Stimulated activated CD4-positive, alpha-beta T cell treated with anti-CD3 and anti-CD28 coated beads, Interleukin-15, amount 100 ng/mL, for 48 hours (primary cell): ENCODE measurements at places on chromosomes 7 and 10.

DNA sequence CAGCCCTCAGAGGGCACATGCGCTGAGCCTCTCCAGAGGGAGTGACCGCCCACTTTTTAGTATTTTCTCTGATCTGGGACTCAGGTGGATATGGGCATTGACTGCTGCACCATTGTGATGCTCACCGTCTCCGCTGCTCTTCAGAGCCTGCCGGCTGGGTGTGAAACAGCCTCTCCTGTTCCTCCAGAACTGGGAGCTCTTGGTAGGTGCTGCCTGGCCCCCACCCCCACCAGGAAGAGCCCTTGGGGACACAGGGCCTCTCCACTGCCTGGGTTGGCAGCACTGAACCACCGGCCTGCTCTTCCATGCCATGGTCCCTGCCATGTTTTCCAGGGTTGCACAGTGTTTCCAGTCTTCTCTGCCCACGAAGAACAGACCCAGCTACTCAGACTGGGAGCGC, 36.3 kb downstream of the ARHGAP22 start:
- no peak for DNase-seq

DNA sequence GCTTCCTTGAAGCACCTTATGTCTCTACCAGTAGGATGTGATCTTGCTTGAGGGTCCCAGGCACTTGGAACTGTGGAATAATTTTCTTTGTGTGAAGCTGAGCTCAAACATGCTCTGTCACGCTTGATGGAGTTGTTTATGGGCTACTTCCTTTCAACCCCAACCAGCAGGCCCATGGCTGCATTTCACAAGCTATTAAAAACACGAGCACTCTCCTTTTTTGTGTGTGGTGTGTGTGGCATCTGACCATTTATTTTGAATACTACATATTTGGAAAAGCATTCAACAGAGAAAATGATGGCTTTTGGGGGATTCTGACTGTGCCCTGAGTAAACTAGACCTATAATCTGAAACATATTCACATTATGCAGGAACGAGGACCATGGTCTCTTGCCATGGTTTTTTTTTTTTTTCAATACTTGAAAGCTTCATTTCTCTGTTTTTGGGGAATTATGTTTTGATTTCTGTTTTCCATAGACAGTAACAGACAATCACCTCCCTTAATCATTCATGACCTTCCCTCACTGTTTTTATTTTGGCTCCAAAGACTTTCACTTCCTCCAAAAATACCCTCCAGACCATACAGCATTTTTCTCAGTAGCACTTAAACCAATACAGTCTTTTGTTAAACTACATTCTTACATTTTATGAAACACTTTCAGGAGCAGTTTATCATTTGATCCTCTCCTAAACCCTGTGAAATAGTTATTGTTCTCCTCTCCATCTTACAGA, 233.6 kb upstream of the BMPER start:
- no peak for DNase-seq

DNA sequence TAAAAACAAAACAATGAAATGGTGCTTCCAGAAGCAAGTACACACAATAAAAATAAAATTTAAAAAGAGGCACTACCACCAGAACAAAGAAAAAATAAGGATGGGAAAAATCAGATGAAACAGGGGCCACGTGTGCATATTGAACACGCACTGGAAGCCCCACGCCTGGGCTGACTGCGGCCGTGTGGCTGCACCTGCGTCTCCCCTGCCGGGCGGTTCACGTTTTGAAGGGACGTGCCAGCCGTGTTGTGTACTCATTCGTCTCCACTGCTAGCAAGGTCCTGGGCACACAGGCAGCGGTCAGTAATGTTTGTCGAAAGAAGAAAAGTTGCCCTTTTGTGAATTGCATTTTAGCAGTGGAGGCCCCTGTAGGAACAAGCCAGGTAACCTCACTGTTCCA, 255.9 kb upstream of the RNF32 start:
- no peak for DNase-seq

DNA sequence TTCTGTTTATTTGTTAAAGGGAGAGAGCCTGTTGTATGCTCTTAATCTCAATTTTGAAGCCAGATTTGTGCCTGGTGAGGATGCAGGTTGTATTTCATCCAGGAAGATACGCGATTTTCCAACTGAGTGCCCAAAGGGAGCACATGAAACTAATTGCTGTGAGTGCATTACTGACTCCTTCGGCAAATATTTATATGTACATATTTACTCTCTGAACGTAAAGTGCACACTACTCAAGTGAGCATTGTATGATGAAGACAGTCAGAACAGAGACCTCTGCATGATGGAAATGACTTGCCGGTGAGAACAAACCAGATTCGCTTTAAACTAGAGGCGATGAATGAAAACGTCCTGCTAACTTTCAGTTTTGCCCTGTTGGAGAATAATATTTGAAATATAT, 130.1 kb downstream of the MALRD1 start:
- DNase-seq = no peak

DNA sequence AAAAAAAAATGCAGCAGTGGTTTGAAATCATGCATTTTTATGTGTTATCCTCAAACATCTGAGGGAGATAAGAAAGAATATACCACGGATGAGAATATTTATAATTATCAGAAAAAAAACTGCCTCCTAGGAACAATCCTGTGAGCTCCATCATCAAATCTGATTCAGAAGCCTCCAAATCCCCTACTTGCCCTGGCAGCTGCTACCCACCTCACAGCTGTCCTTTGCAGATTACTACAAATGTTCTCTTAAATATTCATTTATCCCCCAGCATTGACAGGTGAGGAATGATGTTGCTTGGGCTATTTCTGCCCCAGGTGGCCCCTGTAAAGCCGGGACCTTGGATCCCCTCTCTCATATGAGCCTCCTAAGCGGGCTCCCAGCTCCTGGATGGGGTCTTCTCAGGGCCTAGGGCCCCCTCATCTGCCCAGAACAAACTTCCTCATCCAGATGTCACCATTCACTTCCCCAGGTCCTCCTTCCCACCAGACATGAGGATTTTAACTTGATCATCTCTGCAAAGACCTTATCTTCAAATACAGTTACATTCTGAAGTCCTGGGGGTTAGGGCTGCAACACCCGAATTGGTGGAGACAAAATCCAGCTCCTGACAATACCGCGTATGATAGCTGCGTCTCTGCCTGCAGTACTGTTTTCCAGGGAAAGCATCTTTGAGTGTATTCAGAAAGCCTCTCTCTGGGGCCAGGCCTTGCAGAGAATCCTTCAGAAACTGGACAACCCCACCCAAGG, 81.9 kb upstream of the INSIG1 start:
- DNase-seq = no peak

DNA sequence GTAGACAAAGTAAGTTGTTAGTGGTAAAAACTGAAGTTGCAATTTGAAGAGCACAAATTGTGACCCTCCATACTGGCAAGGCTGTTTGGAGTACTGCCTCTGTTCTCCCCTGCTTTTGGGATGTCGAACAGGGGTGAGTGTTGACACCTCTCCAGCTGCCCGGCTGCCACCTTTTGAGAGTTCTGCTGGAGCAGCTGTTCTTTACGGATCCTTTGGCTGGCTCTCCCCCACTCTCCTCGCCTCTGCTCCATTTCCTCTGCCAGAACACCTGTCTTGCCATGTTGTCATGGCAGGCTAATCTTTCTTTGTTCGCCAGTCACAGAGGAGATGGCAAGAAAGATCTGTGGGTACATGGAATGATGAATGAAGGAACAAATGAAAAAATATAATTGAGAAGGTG, 34.9 kb downstream of the INSYN2A start:
- DNase-seq = no peak
